ENCODE measurements at places on chromosomes 16 and 17.

GRCh38 chr17:45431531-45432404, 902 bp downstream of the ARHGAP27 start:
- DNase-seq: peak; percentile 96

GRCh38 chr17:63276821-63277220, 169.3 kb downstream of the CYB561 start:
- DNase-seq: no peak

DNA sequence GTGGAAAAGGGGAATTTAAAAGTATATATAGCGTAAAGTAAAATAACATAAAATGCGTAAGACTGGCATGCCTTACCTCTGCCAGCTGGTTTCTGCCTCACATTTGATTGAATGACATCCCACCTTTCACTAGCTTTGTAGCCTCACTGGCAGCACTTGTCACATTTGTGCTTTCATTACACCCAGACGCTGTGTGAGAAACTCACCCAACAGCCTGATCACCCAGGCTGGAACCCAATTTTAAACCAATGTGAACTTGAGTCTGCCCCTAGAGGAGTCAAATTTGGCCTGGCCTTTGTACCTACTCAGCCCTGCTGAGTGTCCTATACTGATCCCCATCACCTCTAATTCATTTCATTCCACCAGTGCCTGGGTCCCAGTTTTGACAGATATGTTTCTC, 4.8 kb upstream of the THUMPD1 start:
- no peak for DNase-seq

DNA sequence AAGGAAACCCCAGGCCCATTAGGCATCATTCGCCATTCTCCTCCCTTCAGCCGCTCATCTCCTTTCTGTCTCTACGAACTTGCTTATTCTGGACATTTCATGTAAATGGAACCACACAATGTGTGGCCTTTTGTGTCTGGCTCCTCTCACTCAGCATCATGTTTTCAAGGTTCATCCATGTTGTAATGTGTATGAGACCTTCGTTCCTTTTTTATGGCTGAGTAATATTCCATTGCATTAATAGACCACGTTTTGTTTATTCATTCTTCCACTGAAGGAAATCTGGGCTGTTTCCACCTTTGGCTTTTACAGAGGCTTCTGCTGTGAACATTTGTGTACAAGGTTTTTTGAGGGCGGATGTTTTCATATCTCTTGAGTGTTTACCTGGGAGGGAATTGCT, 3.2 kb downstream of the CRISPLD2 start:
- DNase-seq: no peak

DNA sequence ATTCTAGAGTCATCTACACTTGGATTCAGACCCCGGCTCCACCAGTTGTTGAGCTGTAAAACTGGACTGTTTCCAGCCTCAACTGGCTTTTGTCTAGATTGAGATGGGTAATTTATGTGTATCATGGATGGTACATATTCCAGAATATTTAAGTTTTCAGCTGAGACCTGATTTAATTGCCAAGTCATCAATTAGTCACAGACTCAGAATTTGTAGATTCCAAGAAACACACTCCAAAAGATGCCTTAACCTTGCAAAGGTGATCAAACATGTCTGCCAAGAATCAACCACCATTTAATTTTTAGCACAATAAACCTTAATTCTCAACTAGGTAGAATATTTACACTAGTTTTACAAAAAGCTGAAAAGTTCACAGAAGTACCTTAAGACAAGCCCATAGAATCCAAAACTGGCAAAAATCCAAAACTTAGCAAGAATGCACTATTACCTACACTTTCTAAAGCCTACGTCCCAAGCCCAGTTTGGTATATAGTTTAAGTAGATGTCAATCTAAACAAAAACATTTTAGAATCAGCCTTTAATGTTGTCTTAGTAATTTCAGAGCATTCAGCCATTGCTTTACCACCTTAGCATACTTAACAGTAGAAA, 17.7 kb downstream of the SIAH1 start:
- DNase-seq: no peak

GRCh38 chr16:35182043-35182677, 1722.7 kb downstream of the TP53TG3F start:
- DNase-seq: no peak

DNA sequence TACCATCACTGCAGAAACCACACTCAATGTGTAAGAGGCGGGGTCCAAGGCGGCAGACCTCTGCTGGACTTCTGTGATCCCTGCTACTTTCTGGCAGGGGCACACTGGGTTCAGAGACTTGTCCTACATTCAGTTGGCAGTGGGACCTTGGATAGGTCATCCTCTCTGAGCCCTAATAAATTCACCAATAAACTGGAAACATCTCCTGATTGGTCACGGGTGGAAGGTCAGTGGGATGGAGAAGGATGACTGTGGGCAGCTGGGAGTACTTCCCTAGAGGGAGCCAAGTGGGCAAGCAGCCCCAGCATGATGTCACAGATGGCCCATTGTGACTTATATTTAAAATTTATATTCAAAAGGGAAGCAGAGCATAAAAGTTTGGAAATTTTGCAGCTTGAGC, 49.7 kb downstream of the RNF112 start:
- no peak for DNase-seq

- no peak for DNase-seq
Measured at GRCh38 chr16:88447881-88448280, 5.2 kb upstream of the ZFPM1 start.

DNA sequence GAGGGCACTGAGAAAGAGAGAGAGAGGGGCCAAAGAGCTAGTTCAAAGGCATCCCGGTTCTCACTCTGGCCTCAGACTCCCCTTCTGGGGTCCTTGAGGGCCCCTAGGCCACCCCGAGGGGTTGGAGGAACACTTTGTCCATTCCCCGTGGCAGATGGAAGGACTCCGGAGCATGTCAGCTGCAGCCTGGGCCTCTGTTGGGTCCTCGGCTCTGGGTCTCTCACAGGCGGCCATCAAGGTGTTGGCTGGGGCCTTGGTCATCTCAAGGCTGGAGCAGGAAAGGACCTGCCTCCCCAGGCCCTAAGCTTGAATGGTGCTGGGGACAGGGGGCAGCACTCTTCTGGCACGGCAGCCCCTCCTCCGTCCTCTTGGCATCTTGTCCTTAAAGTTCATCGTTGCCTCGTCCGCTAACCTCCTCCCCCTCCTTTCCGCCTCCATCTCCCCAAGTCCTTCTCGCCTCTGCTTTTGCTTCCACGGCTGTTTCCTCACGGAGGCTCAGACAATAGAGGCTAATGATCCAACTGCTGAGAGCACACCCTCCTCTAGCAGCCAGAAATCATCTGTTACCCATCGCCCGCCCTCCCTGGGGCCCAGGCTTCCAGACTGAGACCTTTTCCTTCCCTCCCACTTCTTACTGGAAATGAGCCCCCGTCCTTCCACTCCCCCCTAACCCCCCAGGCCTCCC, 23.3 kb downstream of the CCR7 start:
- peak; percentile 42 for DNase-seq

DNA sequence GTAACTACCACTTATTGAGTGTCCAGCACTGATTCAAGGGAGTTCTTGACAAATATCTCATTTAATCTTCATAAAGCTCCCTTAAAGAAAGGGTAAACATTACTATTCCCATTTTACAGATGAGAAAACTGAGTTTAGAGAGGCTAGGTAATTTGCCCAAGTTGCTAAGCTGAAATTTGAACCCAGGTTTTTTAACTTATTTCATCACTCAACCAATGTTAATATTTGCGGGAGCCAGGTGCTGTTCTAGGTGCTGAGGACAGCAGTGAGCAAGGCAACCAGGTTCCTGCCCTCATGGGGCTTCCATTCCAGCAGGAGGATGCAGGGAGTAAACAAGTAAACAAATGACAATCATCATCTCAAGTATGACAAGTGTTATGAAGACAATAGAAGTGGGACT, 104.0 kb upstream of the LHX1 start:
- DNase-seq: no peak

DNA sequence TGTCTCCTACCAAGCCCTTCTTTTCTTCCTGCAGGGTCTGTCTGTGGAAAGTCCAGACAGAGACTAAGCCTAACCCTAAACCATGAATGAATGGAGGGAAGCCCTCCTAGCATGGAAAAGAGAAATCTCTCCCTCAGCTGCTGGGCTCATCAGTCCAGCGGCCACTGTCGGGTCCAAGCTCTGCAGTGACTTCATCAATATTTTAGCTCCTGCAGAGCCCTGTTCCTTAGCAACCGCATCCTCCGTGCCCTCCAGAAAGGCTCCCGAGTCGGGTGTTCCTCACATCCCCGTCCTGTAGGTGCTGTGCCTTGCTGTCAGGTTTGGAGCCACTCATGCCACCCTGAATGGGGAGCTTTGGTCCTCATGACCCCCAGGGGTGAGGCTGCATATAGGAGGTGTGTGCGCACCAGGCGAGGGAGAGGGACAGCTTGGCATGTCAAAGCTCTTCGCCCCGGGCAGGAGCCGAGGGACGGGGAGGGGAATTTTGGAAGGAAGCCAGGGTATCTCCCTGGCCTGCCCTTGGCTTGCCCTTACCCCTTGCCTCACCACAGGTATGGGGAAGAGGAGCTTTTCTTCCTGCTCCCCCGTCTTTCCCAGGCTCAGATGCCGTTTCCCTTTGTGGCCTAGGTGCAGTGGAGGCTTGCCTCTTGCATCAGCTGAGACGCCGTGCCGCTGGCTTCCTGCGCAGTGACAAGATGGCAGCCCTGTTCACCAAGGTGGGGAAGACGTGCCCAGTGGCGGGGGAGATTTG, 23.9 kb downstream of the SGSM2 start:
- DNase-seq: no peak

GRCh38 chr16:82031116-82032084, 3.7 kb upstream of the HSD17B2 start:
- no peak for DNase-seq

DNA sequence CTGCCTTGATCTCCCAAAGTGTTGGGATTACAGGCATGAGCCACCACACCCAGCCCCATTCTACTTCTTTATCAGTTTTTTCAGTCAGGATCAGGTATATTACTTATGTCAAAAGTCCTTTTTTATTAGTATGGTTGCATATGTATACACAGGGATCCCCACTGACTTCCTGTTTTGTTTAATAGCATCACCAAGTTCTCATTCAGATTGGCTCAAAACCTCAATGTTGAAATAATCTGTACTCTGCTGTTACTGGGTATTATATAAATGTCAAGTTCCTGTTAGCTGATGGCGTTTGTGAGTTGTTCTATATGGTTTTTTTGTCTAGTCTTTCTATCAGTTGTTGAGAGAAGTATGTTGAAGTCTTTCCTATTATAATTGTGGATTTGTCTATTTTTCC, 168.5 kb downstream of the BCAS3 start:
- DNase-seq: no peak

- DNase-seq: no peak
Measured at GRCh38 chr17:75370286-75370915, 35.1 kb downstream of the GRB2 start.

DNA sequence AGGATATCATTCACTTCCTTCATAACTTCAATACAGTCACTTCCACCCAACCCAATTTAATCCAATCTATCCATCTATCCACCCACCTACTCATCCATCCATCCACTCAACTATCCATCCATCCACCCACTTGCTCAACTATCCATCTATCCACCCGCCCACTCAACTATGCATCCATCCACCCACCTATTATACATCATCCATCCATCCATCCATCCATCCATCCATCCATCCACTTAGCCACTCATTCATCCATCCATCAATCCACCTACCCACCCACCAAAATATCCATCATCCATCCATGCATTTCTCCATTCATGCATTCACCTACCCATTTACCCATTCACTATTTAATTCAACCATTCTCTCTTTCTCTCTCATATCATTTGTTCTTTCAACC, 179.5 kb downstream of the HAPSTR1 start:
- no peak for DNase-seq

DNA sequence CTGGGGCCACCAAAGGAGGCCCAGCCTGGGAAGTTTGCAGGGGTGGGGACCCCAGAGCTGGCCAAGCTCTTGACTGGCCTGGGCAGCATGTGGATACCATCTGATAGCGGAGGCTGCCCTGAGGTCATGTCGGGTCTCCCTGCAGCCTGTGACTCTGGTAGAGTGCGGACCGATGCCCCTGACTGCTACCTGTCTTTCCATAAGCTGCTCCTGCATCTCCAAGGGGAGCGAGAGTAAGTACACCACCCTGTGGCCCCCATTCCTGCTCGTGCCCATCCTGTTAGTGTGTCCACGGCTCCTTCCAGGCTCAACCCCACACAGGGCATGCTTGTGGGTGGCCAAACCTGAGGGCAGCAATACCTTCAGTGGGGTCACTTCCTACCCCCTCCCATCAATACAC, 8.0 kb downstream of the CETP start:
- DNase-seq: no peak

DNA sequence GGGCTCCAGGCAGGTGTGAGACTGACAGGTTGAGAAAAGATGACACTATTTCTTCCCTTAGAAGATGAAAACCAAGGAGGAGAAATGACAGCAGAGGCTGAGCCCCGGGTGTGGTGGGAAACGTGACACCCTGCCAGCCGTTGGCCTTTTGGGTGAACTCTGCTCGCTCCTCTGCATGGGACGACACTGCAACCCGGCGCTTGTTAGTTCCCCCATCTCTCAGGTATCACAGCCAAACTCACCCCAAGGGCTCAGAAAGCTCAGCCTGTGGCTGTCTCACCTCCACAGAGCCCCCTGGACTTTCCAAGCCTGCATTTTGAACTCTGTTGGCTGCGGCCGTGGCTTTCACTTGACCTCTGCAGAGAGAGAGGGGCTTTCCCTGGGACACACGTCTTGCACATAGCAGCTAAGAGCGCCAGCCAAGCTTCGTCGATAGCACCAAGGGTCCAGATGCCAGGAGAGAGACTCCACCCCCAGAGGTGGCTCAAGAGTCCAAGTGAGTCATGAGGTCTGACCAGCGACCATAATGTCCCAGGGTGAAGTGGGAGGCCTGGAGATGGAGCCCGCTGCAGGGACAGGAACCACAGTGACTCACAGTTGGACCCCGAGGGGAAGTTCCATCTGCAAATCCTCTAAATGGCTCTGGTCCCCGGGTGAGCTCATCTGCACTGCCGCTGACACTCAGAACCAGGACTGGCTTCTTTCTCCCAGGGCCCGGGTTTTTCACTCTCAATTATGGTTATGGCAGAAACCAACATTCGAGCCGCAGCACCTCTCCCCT, 301.9 kb downstream of the SOX9 start:
- DNase-seq: peak; percentile 80

- no peak for DNase-seq
Measured at GRCh38 chr17:72455562-72455961, 334.7 kb downstream of the SOX9 start.

GRCh38 chr17:66076546-66077190, 115.3 kb downstream of the CEP112 start:
- no peak for DNase-seq

DNA sequence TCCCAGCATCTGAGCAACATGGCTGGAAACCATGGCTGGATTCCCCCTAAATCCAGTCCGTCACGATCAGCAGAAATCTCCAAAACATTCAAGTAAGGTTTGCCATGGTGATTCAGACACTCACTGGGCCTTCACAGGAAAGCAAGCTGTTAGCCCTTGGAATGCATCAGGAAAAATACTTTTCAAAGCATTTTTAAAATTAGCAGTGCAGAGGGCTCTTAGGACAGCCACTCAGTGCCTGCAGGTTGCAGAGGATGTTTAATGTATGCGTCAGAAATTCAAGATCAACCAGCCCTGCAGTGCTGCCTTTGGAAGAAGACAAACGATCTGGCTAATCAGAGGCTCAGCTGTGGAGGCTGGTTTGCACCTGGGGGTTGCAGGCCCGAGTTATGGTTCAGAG, 50.3 kb downstream of the FOXL1 start:
- no peak for DNase-seq

GRCh38 chr17:44960691-44961090, 7.4 kb downstream of the C1QL1 start:
- DNase-seq: peak; percentile 71

- no peak for DNase-seq
Measured at GRCh38 chr17:8166731-8167130, 4.0 kb upstream of the VAMP2 start.

Measured in RWPE2 (cell line).